ENCODE measurements at places on chromosomes 16 and 17. TPM values are rescaled to one million over a fixed set of nuclear protein-coding genes. Genes with fewer than 3 reads are reported as not detected.

GRCh38 chr16:10983159-10983558, 38.8 kb downstream of the CLEC16A start:
- DNase-seq: no peak

HOXB8 gene
- not detected for total RNA-seq

- DNase-seq: no peak
These were observed 3.7 kb downstream of the TMC8 start for GRCh38 chr17:78133971-78134898.

GRCh38 chr16:9053006-9053601, 38.3 kb upstream of the HAPSTR1 start:
- peak; percentile 84 for DNase-seq

- no peak for DNase-seq
These were observed 117.2 kb upstream of the SALL1 start for GRCh38 chr16:51268237-51268636.

C17orf78 gene
- not detected for total RNA-seq

GRCh38 chr17:16886655-16887322, 85.1 kb downstream of the TNFRSF13B start:
- peak; percentile 62 for DNase-seq

- DNase-seq: no peak
These were observed 18.7 kb downstream of the LRRC75A start for GRCh38 chr17:16473044-16474011.
